Forelimb muscle (tissue), 1 donor: ENCODE measurements at places on chromosomes 5 and 9. TPM values are rescaled to one million over a fixed set of nuclear protein-coding genes. Genes with fewer than 3 reads are reported as not detected.

- no peak for DNase-seq
Observed at GRCh38 chr5:161287436-161287835, 259.1 kb downstream of the GABRB2 start.

DNA sequence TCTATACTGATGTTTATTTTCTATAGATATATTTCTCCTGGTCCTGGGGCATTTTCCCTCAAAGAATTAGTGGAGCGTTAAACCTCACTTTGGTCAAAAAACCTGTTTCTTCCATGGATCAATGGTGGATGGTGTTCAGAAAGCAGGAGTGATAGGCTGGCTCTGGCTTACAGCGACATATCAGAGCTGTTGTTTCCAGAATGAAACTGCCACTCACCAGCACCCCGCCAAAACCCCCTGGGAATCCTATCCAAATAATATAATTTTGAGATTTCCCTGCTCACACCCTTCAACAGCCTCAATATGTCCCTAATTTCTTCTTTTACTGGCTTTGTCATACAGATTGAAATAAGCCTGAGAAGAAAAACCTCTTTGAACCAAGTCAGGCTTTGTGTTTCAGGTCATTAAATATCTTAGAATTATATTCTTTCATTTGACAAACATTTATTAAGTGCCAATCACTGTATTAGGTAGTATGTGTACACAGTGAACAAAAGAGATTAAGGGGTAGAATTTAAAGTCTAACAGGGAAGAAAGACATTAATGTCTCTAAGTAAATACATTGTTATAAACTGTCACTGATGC lies 144.5 kb upstream of the GPR151 start:
- DNase-seq = no peak

DNA sequence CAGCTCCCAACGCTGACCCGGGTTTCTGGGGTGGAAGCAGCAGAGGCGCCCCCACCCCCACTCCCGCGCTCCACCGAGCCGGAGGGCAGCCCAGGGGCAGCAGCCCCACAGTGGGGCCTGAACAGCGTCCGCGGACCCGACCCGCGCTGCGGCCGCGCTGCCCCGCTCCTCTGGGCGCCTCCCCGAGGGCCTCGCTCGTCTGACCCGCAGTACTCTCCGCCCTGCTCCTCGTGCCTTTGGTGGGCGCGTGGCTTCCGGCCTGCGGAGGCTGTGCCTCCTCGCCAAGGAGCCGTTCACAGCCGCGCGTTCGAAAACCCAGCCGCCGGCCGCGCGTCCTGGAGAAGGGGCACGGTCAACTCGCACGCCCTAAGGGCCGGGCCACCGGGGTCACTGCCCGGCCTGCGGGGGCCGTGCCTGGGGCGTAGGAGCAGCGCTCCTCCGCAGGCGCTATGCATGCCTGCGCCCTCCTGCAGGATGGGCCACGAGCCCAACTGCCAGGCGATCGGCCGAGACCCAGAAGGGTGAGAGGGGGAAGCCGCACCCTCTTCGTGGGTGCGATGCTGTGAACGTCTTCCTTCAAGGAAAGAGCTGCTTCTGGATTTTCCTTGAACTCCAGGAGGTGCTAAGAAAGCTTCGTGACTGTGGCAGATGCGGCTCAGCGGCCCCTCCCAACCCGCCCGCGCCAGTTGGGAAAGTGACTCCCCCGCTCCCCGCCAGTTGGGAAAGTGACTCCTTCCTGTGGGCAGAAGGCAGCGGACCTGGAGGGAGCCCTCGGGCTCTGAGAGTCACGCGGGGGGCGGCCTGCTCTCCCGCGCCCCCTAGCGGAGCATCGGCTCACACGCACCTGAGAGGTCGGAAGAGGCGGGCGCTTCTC lies 82.7 kb downstream of the HSD17B3 start:
- DNase-seq = no peak

- no peak for DNase-seq
Observed at GRCh38 chr5:16666883-16667398, 50.1 kb upstream of the RETREG1 start.

The FCN2 gene
- 0.16 TPM for polyA plus RNA-seq

The OR2K2 gene
- 0.13 TPM for polyA plus RNA-seq
